ENCODE measurements at places on chromosomes 7 and 10. TPM values are rescaled to one million over a fixed set of nuclear protein-coding genes. Genes with fewer than 3 reads are reported as not detected.

DNA sequence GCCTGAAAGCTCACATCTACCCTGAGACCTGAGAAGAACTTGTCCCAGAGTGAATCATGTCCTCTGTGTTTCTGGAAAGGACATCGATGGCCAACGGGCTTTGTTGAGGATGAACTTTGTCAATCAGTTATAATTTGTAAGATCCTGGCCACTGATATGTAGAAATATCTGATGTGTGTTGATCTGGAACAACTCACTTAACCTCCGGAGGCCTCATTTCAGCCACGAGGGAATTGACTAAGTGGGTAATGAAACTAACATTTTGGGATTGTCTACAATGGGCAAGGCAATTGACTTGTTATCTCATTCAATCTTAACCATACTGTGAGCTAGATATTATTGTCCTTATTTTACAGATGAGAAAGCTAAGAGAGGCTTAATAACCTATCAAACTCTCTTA lies 468.1 kb upstream of the NRP1 start:
- no peak for DNase-seq

- no peak for DNase-seq
These were observed 4.4 kb upstream of the RAMP3 start for GRCh38 chr7:45153233-45153632.

DNA sequence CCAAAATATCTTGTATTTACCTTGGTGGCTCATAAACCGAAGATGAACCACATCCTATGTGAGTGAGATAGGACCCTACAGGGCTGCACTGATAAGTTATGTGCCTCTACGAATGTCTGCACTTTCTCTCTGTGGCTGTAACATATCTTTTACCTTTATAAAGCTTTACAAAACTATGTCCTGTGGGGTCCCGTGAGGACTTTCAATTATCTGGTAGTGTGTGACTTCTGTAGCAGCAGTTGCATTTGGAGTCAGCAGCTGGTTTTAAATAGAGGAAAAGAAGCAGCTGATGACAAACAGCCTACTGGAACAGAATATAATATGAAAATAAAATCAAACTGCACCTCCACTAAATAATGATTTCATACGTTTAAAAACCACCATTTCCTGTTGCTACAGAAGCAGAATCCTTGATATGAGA lies 222.4 kb upstream of the GNAI1 start:
- DNase-seq: no peak

GRCh38 chr7:37277513-37277912 lies 171.2 kb downstream of the ELMO1 start:
- no peak for DNase-seq

DNA sequence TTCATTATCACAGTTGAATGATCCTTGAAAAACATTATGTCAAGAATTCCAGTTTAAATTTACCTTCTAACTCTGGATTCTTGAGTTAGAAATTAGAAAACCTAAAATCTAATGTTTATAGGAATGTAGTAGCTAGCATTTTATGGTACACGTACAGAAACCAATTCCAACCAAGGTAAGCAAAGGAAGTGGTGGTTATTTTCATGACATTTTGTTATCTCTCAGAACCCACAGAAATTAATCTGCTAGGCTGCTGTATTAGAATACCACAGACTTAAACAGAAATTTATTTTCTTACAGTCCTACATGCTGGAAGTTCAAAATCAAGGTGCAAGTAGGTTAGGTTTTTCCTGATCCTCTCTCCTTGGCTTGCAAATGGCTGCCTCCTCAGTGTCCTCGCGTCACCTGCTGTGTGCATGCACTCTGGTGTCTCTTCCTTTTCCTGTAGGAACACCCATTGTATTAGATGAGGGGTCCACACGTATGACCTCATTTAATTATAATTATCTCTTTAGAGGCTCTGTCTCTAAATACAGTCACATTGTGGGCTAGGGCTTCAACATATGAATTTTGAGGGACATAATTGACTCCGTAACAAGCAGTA lies 8.5 kb upstream of the CSTF2T start:
- no peak for DNase-seq

The LAMB1 gene
- not detected for total RNA-seq

The ZNF117 gene
- total RNA-seq: 2.2 TPM

Data from CD4-positive, alpha-beta T cell (primary cell).